ENCODE measurements at places on chromosomes 3 and 15.

GRCh38 chr3:12235691-12236090 is 53.2 kb upstream of the PPARG start:
- DNase-seq = no peak

GRCh38 chr3:144127014-144127413 is 155.4 kb downstream of the DIPK2A start:
- DNase-seq = no peak

GRCh38 chr15:60529332-60529731 is 50.4 kb upstream of the ICE2 start:
- DNase-seq = peak; percentile 8

GRCh38 chr15:52653431-52653964 is 25.7 kb downstream of the ATOSA start:
- peak; percentile 19 for DNase-seq

DNA sequence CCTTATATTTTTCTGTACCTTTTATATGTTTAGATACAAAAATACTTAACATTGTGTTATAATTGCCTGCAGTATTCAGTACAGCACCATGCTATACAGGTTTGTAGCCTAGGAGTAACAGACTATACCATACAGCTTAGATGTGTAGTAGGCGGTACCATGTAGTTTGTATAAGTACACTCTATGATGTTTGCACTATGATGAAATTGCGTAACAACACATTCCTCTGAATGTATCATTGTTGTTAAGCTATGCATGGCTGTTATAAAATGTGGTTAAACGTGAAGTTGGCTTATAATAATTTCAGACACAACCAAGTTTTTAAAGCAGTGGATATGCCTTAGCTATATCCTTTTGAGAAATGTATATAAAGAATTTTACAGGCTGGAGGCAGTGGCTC is 328.3 kb downstream of the PLCL2 start:
- DNase-seq = no peak

DNA sequence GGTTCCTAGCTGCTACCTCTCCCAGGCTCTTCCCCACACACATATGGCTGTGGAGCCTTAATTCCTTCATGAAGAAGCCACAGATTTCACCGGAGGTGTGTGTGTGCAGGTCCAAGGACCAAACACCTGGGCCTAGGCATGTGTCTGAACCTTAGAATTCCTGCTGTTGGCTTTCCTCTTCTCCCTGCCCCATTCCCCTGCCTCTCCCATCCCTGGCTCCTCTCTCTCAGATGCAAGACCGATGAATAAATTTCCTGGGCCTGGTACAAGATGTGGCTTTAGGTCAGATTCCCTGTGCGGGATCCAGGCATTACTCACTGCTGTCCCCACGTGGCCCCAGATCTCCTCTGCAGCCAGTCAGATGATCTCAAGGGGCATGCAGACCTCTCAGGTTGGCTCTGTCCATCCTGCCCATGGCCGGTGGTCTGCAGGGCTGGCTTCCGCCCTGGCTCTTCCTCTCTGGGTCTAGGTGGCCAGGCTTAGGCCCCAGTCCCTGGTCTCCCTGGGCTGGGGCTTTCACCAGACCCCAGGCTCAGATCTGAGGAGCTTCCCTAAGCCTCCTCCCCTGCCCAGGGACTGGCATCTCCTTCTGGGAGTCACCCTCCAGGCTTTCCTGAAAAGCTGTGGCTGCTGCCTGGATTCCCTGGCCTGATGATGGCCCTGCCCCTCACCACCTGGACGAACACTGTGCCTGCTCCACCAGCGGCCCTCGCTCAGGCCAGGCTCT is 20.5 kb downstream of the CCR9 start:
- DNase-seq = no peak

- no peak for DNase-seq
These were observed 108.8 kb downstream of the EPHB1 start for GRCh38 chr3:134903837-134904236.

GRCh38 chr3:55687526-55687925 is 200.4 kb upstream of the WNT5A start:
- DNase-seq = no peak

DNA sequence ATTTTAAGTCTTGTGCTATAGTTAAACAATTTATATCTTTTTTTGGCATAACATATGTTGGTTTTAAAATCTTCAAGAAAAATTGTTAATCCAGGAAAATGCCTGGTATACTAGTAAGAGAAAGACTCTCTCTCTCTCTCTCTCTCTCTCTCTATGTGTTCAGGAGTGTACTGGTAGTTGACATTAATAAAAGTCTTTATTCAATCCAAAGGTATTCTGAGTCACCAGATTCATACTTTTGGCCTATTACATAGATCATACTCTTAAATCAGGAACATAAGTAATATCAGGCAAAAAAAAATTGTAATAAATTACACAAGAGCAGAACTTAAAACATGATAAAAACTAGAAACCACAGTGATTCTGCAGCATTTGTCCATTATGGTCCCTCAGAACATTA is 70.2 kb downstream of the TFG start:
- no peak for DNase-seq

GRCh38 chr3:184117636-184118035 is 17.5 kb upstream of the EIF2B5 start:
- no peak for DNase-seq

DNA sequence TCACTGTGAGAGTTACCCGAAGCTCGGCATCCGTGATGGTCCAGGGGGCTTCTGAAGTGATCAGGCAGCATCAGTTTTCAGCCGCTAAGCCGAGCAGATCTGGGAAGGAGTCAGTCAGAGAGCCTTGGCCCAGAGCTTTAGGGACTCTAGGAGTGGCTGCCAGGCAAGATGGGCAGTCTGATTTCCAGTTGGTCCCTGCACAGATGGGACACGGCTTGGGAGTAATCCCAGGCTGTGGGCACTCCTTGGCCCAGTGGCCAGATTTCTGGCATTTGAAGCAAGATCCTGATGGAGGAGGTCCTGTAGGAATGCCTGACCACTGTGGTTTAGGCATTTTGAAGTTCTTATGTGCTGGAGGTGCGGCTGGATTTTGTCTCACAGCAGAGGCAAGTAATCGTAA is 10.5 kb upstream of the IP6K2 start:
- no peak for DNase-seq

DNA sequence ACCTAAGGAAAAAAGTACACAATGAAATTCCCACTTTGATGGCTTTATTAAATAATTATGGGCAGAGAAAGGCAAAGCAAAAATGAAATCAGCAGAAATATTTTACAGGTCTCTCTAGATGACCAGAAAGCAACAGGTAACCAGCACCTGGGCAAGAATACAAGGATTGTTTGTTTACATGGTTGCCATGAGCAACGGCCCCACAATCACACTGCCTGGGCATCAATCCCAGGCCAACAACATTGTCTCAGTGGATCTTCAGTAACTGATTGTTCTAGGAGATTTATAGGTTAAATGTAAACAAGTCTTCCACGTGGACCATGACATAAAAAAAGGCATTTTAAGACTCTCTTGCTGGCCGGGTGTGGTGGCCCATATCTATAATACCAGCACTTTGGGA is 82.6 kb downstream of the PDZRN3 start:
- DNase-seq = peak; percentile 66

GRCh38 chr3:132354916-132355702 is 37.9 kb downstream of the ACP3 start:
- no peak for DNase-seq

GRCh38 chr3:178519701-178520100 is 16.5 kb upstream of the KCNMB2 start:
- DNase-seq = no peak

- no peak for DNase-seq
These were observed 92.1 kb downstream of the SLC49A4 start for GRCh38 chr3:122886946-122887345.

DNA sequence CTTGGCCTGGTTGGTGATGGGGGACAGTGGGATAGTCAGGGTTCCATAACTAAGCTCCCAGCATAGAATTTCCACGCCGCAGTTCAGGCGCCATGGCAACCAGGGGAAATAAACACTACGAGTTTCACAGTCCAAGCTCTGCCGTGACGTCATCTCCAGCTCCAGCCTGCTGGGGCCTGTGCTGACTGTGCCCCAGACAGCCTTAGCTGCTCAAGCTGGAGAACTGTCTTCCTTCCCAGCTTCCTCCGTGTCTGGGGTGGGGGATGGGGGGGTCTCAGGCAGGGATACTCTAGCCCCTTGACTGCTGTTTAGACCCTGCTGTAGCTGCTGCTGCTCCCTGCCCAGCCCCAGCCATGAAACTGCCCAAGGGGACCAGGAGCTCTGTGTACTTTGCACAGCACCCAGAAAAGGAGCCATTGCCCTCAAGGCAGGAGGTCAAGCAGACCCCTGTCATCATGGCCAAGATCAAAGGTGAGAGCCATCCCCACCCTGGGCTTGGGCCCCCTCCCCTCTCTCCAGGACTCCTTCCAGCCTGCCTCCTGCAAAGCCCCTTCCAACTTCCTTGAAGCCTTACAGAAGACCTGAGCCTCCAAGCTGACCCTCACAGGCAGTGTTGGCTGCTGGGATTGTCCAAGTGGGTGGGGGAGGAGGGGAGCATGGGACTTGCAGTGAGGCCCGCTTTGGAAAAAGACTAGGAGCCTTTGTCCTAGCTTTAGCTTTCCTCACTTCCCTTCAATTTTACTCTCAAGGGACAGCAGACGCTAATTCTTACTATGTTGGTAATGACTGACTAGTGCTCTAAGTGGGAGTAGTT is 11.4 kb upstream of the CSPG4 start:
- peak; percentile 21 for DNase-seq

- no peak for DNase-seq
These were observed 26.9 kb downstream of the MKRN2OS start for GRCh38 chr3:12518261-12519028.

DNA sequence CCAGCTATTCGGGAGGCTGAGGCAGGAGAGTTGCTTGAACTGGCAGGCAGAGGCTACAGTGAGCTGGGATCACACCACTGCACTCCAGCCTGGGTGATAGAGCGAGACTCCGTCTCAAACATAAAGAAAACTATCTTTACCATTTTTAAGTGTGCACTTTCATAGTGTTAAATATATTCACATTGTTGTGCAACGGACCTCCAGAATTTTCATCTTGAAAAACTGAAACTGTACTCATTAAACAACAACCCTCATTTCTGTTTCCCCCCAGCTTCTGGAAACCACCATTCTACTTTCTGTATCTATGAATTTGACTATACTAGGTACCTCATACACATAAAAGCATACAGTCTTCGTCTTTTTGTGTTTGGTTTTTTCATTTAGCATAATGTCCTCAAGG is 375.1 kb downstream of the SHQ1 start:
- no peak for DNase-seq

DNA sequence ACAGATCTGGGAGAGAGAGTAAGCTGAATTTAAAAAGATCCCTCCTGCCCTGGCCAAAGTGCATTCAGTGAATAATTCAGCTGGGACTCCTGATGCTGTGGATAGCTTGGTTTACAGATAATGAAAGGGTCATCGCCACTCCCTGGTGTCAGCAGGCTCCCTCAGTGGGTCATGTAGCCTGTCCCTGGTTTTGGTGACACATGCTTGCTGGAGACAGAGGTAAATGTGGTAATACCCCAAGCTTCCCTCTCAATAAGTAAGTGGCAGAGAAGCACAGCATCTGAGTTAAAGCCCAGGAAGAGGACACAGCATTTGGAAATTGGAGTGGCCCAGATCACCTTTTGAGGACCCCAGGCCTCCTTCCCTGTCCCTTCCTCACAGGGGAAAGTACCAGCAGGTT is 1.8 kb downstream of the TMEM115 start:
- no peak for DNase-seq

DNA sequence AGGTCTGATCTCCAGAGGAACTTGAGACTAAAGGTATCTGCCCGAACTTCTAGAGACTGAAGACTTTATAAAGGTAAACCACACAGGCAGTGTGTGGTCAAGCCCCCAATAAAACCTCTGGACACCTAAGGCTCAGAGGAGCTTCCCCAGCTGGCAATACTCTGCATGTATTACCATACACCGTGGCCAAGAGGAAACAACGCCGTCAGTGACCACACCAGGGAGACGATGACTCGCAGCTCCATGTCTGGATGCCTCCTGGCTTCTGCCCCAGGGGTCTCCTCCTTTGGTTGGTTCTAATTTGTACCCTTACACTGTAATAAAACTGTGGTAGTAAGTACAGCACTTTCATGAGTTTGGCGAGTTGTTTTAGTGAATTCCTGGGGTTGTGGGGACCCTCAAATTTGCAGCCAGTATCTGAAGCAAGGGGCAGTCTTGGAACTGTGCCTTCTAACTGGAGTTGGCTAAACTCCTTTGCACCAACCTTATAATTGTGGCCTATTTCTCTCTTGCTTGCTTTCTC is 32.1 kb upstream of the BCL2L10 start:
- no peak for DNase-seq

- no peak for DNase-seq
These were observed 140.6 kb upstream of the TBC1D5 start for GRCh38 chr3:17882981-17883380.

DNA sequence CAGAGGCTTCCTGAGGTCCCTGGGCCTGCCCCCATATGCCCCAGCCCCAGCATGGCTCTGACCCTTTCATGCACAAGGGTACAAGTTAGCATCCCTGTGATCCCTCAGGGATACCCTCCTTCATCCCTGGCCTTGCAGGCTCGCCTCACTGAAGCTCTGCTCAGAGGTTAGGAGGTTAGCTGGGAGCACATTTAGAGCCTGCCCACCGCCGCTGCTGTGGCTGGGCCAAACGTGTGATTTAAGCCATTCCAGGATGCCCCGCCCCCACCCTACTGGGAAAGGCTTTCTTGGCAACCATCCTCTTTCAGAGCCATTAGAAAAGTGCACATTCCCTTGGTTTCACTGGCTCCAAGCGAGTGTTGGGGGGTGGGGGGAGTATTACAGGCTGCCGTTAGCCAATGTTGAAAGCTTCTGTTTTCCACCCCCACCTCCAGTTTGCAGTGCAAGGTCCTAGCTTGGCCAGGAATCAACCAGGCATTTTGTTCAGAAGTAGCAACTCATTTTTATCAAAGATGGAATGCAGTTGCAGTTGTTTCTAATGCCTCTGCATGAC is 6.3 kb upstream of the HES1 start:
- DNase-seq = no peak

Measured in NCI-H2029 treated with DMSO at 0.1 percent for 48 hours (cell line).